Islet precursor cell (in vitro differentiated cells): ENCODE measurements at places on chromosomes 3 and 15.

DNA sequence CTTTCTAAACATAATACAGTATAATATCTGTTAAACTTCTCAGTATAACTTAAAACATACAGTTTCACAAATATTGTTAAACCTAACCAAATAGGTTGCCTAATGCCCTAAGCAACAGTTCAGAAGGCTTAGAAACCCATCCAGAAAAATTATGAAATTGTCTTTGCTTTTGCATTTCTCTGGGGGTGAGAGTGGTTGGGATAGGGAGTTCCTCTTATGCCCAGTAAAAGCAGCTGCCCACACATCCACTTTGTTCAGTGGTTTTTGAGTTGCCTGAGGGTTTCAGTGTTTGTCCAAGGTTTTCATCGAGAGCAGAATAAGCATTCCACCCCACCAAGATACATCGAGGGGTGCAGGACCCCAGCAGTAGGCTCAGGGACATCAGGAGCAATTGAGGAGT lies 179.4 kb downstream of the CDIN1 start:
- DNase-seq, result no peak

DNA sequence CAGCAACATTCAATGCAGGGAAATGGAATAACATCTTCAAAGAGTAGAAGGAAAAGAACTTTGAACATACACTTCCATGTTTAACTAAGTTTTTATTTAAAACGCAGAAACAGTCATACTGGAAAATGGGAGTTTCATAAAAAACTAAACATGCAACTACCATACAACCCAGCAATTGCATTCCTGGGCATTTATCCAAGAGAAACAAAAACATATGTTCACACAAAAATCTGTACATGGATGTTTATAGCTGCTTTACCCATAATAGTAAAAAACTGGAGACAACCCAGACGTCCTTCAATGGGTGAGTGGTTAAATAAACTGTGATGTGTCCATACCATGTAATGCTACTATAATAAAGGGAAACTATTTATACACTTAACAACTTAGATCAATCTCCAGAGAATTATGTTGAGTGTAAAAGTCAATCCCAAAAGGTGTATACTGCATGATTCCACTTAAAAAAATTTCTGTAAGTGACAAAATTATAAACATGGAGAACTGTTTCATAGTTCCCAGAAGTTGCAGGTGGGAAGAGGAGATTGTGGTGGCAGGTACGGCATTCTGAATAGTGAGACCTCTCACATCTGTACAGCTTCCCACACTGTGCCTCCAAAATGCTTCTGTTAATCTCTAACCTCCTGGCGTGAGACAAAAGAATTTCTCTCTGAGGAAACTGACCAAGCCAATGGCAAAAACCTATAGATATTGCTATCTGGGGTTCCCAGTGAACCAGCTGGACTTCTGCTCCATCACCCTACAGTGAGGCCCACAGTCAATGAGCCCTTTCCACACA lies 23.1 kb downstream of the ISG20 start:
- no peak for DNase-seq

GRCh38 chr15:95468820-95469219 lies 861.7 kb upstream of the NR2F2 start:
- no peak for DNase-seq

- no peak for DNase-seq
Observed at GRCh38 chr15:62734706-62735105, 307.8 kb upstream of the TPM1 start.

DNA sequence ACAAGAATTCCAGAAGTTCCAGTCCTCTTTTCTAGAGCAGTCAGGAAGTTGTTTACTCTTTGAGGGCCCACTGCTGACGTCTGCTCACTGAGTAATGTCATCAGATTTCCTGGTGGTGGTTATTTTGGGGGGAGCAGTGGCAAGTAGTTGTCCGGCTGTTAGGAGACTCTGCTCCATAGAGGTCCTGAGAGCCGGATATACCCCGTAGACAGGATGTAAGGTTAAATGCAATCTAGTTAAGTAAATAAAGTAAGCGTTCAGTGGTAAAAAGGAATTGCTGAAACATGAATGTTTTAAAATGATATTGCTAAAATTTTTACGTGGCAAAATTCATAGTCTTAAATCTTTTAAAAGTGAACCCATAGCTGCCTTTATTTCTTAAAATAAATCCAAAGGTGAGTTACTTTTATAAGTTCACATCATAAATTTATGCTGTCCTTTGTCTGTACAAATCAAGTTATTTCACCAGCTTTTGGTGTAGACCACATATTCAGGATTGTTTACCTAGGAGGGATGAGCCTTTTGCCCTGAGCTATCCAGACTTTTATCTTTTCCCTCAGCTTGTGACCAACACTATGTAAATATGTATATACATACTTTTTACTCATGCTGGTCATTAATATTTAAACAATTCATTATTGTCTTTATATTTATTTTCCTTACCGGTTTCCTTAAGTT lies 65.8 kb downstream of the PDE8A start:
- peak; percentile 70 for DNase-seq

DNA sequence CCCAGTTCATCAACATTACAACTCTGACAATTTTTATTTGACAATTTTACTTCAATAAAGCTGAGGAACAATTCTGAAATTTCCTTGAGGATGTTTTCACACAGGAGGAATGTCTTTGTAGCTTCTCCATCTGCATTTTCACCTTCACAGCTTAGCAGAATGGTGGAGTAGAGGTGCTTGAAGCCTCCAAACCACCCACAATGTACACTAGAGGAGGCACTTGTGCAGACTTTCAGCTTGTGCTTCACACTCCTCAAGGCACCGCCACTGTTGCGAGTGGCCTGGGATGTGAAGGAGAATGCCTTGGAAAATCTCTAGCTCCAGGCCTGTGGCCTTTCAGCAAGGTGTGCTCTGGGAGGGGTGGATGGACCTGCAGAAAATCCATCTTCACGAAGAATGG lies 181.9 kb downstream of the EPHB1 start:
- peak; percentile 40 for DNase-seq

DNA sequence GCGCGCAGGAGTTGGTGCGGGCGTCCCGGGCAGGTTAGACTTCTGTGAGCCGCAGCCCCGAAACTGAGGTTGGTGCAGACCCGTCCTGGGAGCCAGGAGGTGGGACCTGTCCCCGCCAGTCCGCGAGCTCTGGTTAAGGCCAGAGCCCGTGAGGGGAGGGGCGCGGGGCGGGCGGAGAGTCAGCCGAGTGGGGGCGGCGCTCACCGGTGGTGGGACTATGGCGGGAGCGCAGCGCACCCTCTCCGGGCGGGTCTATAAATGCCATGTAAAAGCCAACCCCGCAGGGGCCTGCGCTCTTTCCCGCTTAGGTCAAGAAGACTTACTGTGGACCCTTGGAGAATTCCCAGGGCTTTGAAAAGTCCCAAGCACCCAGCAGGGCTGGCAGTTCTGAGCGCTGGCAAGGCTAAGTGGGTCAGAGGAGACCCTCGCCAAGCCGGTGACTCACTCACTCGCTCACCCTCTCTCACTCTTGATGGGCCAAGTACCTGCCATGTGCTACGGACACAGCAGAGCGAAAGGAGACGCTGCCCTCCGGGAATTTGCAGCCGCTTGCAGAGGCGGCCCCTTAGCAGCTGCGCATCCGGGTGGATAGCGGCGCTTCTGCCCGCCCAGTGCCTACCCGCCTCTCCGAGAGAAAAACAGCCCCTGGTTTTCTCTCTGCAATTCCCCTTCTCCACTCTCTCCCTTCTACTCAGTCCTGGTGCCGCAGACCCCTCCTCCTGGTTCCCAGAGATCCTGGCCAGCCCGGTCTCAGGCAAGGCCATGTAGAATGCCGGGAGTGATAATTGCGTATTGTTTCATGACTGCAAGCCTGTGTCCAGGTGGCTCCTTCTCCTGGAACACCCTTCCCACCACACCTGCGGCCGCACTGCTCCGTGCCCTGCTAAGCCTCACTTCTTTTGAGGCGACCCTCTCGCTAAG lies at the start of gene ALDH1L1:
Gene ALDH1L1 (minus strand): TSS at position 110 of the 921 bp plus-strand sequence. CDS start 19,607 bp downstream, outside the sequence.
- DNase-seq, result peak; percentile 90

DNA sequence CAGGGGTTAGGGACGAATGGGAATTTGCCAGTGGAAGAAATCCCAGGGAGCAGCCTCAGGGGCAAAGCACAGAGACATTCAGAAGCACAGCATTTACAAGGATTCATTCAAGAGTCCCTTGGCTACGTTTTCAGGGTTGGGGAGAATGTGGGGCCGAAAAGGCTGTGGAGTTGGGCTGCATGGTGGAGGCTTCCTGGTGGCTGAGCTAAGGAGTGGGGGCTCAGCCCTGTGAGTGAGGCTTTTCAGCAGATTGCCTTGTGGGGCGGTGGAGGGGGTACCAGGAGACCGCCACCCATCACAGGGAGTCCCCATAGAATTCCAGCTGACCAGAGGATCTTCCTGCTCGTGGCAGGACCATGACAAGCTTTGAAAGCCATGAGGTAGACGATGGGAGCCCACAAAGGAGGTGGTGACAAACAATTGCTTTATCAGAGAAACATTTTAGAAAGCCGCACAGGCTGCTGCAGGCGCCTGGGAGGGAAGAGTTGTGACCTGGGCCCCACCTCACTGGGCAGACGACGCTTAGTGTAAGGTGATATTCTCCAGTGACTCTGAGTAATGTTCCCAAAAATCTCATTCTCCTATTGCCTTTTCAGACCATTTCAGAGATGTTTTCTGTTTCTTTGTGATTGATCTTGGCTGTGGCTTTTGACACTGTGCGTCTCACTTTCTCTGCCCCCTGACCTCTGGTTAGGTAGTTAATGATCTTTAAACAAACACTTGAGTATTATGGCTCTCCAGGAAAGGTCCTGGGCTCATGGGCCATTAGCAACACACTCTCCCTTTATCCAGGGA lies 128.0 kb downstream of the DNAJB8 start:
- no peak for DNase-seq

GRCh38 chr3:69747511-69748258 lies 8.4 kb downstream of the MITF start:
- no peak for DNase-seq

- DNase-seq, result peak; percentile 84
Observed at GRCh38 chr3:98900265-98901118, 1.0 kb downstream of the DCBLD2 start.

GRCh38 chr15:100338971-100339444 lies 2.8 kb downstream of the ADAMTS17 start:
- DNase-seq, result peak; percentile 89

DNA sequence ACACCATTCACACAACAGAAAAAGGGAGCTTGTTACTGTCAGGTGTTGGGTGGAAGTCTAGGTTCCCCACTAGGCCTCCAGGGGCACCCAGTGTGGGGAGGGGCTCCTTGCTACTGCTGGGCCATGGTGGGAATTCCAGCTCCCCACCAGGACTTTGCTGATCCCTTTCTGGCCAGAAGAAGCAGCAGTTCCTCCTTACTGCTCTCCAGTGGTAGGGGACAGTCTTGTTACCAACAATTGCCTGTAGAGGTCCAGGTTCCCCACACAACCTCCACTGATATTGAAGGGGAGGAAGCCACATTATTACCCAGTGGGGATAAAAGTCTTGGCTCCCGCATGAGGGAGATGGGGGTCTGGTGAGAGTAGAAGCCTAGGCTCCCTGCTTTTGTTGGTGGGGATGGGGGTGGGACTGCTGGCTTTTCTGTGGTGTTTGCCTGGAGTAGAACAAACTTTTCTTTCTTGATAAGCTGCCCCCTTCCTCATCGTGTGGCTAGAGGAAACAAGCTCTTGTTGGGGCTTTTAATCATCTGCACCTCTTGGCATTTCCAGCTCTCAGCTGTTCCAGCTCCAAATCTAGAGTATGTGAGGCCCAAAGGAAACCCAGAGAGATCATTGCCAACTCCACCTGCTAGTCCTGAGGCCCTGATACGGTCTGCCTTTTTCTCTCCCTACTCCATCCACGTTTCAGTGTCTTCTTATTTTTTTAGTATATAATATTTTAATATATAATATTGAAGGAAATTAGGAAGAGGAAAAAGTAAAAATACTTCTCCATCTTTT lies 824.2 kb downstream of the AGBL1 start:
- no peak for DNase-seq

- peak; percentile 74 for DNase-seq
Observed at GRCh38 chr3:122021811-122022401, at the start of gene ILDR1. Gene ILDR1, minus strand, starts transcription at chr3:122022247. Its CDS starts 170 bp downstream, at chr3:122022077.

DNA sequence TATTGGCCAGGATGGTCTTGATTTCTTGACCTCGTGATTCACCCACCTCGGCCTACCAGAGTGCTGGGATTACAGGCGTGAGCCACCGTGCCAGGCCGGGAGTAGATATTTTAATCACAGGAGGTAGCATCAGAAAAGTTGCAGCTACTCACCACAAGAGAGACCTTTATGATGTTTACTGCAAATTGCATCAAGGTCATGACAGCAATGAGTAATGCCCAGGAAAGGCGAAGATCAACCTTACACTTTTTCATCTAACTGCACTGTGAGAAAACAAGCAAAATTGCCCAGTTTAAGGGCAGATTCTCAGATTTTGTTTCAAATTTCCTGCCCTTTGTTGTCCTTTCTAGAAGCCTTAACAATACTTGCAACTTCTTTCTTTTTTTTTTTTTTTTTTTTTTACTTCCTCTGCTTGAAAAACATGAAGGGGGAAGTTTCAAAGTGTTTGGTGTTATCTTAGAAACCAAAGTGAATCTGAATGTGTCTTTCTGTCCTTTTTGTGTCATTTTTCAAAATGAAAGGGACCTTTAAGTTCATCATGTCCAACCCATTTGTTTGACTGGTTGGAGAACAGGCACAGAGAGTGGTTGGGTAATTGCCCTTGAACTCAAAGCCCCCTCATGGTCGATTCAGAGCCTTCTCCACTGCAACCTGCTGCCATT lies 25.0 kb downstream of the TGFBR2 start:
- DNase-seq, result no peak

GRCh38 chr3:56980798-56981390 lies 79.6 kb upstream of the SPATA12 start:
- DNase-seq, result peak; percentile 95

DNA sequence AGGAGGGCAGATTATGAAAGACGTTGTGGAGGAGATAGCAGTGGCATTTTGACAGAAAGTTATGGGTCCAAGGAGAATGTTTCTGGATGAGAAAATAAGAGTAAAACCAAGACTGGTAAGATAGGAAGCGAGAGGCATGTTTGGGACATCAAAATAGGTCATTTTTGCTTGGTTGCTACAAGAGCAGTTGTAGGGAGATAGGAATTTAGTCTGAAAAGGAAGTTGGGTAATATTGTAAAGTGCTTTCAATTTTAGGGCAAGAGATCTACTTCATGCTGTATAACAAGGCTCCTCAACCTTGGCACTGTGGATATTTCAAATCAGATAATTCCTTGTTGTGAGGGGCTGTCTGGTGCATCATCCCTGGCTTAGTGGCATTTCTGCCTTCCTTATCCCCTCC lies 118.0 kb upstream of the DPH6 start:
- no peak for DNase-seq

DNA sequence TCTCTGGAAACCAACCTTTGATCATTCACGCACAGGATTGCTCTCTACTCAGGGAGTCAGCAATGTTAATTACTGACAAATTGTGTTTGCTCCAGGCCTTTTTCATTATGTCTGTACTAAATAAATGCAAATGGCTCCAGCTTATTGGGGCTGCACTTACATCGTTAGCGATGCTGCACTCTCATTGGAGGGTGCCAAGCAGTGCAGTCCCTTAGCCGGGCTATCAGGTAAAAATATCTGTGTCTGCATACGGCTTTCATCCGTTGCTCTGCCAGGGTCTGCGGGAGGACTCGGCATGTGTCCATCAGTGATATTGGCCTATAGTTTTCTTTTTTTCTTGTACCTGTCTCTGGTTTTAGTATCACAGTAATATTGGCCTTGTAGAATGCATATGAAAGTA lies 471.5 kb upstream of the CADM2 start:
- peak; percentile 56 for DNase-seq
